ENCODE measurements at places on chromosomes 2 and 18. TPM values are rescaled to one million over a fixed set of nuclear protein-coding genes. Genes with fewer than 3 reads are reported as not detected.

DNA sequence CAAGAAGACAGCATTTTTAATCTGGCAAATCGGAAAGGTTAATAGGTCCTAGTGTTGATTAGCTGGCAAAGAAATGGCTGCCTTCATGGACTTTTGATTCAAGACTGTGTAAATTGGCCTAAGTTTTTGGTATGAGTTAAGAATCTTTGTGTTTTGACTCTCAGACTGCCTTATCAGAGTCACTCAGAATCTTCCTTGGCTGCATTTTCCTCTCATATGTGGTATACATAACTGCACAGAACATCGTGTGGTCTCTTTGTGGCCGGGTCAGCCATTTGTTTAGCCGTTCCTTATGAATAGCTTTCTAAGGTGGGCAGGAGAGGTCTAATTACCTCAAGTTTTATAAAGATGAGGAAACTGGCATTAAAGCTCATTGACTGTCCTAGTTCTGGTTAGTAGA lies 30.1 kb downstream of the CAB39 start:
- DNase-seq, result no peak

- no peak for DNase-seq
Observed at GRCh38 chr2:176018708-176019107, 16.6 kb upstream of the LNPK start.

Gene TLK1
- 58.7 TPM for polyA plus RNA-seq

GRCh38 chr2:56266761-56267414 lies 83.1 kb downstream of the CCDC85A start:
- no peak for DNase-seq

Gene FEV
- 0.08 TPM for polyA plus RNA-seq

- no peak for DNase-seq
Observed at GRCh38 chr2:207248702-207249377, 83.1 kb upstream of the KLF7 start.

DNA sequence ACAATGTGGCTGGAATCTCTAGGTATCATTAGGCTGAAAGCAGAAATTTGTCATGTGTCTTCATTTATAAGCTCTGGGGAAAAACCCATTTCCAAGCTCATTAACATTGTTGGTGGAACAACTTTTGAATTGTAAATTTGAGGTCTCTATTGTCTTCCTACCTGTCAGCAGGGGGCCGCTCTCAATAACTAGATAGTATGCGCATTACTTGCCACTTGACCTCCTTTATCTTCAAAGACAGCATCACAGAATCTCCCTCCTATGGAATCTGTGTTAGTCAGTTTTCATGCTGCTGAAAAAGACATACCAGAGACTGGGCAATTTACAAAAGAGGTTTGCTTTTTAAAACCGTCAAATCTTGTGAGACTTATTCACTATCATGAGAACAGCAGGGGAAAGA lies 223.1 kb downstream of the CALCRL start:
- no peak for DNase-seq

- no peak for DNase-seq
Observed at GRCh38 chr2:5766561-5766960, 74.4 kb downstream of the SOX11 start.

Gene AQP12A
- 1.0 TPM for polyA plus RNA-seq

- no peak for DNase-seq
Observed at GRCh38 chr2:48001498-48001897, 95.2 kb upstream of the FBXO11 start.

GRCh38 chr2:105287692-105288091 lies 41.8 kb downstream of the TGFBRAP1 start:
- no peak for DNase-seq

- DNase-seq, result no peak
Observed at GRCh38 chr18:30121397-30121796, 921.1 kb downstream of the DSC3 start.

GRCh38 chr18:71209944-71210343 lies 921.1 kb downstream of the SOCS6 start:
- no peak for DNase-seq

DNA sequence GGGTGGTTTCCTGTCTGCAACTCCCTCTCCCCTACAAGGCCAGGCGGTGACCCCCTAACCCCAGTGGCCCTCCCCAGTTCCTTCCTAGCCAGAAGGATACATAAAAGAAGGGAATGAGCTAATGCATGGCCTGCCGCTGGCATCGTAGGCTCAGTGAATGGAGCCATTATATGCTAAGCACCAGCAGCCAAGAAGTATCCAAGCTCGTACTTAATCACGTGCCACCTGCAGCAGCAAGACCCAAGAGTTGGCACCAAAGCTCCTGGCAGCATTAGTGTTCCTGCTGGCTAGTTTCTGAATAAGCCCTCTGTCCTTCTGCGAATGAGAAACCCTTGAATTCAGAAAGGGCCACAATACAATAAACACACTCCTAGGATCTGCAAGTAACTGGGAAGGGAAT lies 4.3 kb downstream of the DBI start:
- no peak for DNase-seq
